ENCODE measurements at places on chromosomes 5 and 9.

DNA sequence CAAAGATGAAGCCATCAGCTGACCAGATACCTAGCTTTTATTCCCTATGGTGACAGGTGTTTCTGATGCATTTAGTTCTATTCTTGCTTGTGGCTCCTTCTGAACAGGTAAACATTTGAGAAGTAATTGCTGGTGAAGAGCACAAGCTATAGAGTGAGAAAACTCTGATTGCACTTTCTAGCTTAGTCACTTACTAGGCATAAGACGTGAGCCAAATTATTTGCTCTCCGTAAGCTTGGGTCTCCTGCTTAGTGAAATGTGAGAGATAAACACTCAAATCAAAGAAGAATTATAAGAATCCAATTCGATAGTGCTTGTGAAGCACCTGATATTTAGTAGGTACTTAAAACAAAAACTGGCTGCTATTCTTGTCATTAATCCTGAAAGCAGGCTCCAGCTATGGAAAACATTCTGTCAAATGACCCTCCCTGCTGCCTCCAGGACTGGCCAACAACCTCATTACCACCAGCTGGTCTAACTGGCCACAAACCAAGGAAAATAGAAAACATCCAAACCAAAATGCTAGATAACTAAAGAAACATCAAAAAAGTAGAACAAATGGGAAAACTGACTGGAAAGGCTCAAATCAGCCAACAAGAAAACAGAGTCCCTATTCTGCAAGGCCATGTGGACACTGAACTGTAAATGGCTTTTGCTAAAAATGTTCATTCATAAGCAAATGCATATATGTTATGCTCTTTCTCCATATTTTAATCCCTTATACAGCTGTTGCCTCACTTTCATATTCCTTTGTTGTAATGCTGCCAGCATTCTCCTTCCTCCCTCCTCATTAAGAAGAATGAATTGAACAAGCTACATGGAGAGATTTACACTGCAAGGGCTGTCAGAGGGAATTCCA, 616.1 kb downstream of the DTWD2 start:
- no peak for DNase-seq

DNA sequence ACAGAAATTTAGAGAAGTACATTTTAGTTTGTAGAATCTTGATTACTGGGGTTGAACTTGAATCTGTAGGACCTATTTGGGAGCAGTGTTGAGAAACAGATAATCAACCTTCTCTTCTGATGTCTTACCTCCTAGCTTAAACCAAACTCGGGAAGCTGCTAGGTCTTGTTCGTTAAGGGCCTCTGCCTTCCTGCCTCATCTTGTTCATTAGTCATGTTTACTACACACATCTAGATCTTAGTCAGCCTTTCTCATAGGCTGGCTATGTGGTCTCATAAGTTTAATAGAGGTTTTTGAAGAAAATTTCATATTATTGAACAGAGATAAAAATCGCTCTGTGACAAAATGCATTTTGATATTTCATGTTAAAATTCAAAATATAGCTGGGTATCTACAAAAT, 331.0 kb upstream of the EDIL3 start:
- no peak for DNase-seq

DNA sequence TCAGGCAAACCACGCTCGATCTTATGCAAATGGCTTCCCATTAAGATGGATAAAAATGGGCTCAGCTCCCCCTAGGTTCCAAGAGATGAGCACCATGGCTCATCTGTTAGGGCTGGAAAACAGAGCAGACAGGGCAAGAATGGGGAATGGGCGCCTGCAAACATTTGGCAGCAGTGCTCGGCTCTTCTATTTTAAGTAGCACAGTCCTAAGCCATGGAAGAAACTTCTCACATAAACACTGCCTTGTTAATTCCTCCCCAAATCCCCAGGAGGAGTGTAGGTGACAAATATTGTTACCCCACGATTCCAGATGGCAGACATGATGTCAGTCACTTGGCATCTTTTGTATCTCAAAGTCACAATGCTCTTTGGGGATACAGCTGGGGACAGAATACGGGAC, 221.8 kb downstream of the ICE1 start:
- no peak for DNase-seq

DNA sequence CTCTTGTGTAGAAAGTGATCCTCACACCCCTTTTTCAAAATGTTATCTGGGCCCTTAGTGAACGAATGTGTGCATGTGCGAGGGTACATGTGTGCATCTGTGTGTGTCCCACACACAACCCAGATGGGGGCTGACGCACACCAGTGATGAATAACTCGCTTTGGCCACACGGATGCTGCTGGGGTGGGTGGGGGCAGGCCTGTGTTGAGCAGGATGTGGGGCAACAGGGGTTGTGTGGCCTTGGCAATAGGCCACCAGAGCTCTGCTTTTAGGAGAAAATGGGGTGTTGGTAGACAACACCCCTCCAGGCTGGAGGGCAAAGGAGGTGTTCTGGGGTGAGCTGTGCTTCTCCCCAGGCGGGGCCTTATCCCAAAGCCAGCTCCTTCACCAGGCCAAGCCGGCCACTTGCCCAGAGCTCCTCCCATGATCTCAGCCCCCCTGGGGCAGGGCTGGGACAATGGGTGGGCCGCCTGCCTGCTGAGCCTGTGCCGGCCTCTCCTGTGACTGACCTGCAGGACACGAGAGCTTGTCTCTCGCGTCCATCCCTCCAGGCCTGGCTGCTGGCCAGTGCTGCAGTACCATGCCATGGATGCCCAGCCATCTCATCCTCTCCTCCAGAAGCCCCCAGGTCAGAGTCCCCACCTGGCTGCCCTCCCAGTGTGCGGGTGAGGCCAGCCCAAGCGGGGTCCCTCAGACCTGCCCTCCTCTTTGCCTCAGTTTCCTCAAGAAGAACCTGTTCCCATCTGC, 1.7 kb downstream of the DBN1 start:
- DNase-seq, result no peak

DNA sequence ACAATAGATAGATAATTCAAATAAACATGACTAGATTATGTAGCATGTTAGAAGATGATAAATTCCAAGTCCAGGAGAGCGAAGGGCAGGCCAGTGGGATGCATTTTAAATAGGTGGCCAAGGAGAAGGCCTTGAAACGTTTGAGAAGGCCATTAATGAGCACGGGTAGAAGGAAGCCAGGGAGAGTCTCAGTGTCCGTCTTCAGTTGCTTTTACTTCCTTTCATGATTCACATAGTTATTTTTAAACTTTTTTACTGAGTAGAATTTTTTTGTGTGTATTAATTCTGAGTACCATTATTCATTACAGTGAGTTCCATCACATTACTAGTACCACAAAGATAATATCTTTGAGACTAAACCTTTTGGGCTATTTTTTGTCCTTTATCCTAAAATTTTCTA, 259.2 kb downstream of the ARRDC3 start:
- DNase-seq, result no peak

DNA sequence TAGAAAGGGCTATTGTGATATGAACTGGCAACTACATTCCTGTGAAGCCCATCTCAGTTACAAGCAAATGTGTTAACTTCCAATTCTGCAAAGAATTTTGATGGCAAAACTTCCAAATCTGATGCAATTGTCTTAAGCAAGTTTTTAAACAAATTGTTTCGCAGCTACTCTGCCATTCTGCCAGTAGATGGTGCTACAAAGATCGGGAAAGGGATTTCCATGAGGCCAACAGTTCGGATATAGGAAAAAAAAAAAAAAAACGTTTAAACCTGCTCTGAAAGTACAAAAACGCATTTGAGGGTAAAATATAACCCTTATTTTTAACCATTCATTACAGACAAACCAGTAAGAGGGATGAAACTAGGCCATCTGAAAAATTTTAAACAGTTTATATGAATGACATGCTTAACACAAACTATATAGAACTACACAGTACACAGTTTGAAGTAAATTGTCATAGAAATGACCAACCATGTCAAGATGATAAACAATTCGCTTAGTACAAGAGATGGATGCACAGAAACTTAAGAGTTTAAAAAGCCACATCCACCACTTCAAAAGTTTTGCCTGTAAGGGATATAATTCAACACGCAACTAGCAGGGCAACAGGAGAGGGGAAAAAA, 2.2 kb downstream of the HNRNPA0 start:
- no peak for DNase-seq

DNA sequence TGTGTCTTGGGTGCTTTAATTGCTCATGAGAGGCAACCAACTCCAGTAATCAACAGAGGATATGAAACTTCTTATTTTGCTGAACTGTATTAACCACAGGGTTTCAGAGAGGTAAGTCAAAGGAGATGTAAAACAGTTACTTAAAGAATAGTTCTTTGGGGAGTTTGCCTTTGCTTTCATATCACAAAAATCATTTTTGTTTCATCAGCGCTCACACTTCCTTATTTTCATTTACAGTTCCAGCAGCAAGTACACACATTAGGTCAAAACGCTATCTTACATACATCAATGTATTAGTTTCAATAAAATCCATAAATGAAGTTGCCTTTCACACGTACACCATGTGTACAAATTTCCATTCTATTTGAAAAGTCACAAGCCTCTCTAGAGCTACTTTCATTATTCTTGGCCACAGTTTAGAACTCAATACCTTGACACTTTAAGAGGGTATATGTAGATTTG, 50.1 kb downstream of the ST8SIA4 start:
- no peak for DNase-seq

DNA sequence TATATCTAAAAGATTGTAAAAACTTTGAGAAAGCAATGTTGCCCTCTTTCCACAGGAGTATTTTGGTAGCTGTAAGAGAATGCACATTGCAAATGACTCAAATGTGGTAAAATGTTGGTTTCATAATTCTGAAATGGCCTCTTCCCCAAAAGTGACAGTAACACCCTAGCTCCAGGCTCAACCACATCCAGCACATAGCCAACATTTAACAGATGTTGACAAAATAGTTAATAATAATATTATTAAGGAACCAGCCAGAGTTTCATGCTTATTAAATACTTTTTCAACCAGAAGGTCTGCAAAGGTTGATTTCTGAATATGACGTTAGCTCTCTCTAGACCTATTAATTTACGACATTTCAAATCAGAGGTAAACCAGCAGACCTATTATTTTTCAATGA, 1.3 kb downstream of the ANXA1 start:
- DNase-seq, result no peak

- no peak for DNase-seq
These were observed 4.6 kb downstream of the BICD2 start for GRCh38 chr9:92760070-92760469.

DNA sequence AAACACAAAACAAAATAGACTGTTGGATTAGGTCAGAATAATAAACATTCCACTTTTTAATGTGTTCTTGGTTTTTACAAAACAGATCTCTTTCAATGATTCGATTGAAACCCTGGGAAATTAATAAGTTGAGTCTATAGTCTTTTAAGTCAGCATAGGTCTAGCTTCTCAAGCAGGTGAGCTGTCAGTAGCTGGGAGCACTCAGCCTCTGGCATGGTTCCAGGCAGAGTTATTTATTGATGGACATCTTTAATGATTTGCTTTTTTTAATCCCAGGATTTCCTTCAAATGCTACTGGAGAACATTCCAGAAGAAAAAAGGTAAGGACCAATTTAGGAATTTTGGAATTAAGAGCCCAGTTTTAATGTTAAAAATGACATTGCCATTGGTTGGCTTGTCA, 241.0 kb downstream of the AOPEP start:
- DNase-seq, result no peak

DNA sequence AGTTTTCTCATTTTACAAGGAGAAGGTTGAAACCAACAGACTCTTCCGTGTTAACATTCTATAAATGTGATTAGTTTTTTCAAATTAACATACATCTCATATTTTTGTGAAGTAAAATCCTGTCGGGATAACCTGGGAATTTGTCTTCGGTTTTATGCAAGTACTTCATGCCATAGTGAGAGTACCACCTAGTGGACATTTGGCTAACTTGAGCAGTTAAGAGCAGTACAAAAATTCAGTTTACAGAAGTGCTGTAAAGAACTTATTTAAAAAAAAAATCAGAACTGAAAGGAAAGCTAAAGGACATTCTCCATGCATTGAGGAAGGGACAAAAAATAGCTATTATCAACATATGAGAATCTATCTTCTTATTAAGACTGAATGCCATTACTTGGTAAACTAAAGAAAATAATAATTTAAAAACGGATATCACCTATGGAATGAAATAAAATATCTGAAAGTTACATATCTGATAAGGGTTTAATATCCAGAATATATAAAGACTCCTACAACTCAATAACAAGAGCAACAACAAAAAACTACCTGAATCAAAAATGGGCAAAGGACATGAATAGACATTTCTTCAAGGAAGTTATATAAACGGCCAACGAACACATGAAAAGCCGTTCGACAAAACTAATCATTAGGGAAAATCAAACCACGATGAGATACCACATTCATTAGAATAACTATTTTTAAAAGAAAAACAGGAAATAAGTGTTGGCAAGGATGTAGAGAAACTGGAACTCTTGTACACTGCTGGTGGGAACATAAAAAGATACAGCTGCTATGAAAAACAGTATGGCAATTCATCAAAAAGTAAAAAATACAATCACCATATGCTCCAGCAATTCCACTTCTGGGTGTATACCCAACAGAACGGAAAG, 117.0 kb upstream of the GNA14 start:
- no peak for DNase-seq

DNA sequence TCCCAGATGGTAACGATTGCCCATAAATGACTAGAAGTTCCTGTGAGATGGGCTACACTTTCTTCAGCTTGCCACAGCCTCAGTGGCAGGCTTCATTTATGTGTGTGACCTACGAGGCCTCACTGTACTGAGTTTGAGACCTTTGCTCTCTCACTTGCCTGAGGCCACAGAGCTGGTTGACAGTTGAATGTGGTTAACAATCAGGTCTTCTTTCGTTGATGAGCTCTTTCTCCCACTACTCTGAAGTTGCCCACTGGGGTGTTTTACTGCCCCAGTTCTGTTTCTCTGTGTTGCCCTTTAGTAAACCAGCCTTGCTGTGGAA, 70.5 kb downstream of the CYFIP2 start:
- DNase-seq, result no peak

DNA sequence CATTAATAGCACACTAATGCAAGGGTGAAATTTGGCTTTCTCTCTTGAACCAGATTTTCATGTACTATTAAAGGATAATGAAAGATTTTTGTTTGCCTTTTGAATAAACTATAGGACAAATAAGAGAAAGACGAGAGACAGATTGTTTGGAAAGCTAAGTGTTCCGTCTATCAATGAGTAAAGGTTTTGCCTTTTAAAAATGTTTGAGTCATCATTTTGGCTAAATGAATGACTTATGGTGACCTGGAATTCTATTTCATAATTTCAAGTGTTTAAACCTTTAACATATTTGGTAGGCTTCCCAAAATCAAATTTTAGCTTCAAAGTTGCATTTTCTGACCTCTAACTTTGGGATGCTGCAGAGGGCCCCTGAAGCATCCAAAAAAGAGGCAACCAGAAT, 145.2 kb downstream of the SLC25A46 start:
- DNase-seq, result no peak

- no peak for DNase-seq
These were observed 67.0 kb upstream of the EIF4EBP3 start for GRCh38 chr5:140480310-140481014.

- DNase-seq, result no peak
These were observed 125.2 kb upstream of the SLC24A2 start for GRCh38 chr9:19914044-19914443.

- DNase-seq, result no peak
These were observed 42.6 kb downstream of the DIRAS2 start for GRCh38 chr9:90600029-90600428.

GRCh38 chr5:134436523-134437339, 25.1 kb upstream of the CDKN2AIPNL start:
- no peak for DNase-seq

GRCh38 chr9:136846376-136847087, 2.7 kb upstream of the PHPT1 start:
- no peak for DNase-seq

GRCh38 chr5:51373880-51374523, 9.2 kb upstream of the ISL1 start:
- DNase-seq, result no peak
